ENCODE measurements at places on chromosomes 1 and 21.

DNA sequence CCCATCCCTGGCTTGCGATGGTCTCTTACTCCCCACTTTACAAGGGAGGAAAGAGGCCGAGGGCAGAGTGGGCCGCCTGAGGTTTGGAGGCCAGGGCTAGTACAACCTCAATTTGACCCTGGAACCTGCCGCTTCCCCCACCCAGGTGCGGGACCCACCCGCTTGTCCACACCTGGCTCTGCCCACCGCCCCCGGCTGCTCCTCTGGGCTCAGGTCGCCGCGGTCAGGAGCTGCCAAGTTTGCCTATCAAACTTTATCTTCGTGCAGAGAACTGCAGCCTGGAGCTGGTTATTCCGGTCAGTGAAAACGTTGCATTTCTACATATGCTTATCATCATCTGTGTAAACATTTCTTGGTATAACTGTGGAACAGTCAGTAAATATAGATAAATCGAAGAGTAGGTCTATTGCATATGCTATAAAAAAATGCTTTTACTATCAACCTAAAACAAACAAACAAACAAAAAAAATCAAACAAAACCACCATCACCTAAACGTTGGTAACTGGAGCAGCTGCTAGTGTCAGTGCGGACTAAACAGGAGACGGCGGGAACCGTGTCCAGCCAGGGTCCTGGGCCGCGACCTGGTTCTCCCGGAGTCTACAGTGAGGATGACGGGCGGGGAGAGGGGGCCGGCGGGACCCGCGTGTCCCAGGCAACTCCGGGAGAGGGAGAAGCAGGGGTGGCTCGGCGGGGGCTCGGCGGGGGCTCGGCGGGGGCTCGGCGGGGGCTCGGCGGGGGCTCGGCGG is 906 bp upstream of the ADARB1 start:
- DNase-seq, result no peak

DNA sequence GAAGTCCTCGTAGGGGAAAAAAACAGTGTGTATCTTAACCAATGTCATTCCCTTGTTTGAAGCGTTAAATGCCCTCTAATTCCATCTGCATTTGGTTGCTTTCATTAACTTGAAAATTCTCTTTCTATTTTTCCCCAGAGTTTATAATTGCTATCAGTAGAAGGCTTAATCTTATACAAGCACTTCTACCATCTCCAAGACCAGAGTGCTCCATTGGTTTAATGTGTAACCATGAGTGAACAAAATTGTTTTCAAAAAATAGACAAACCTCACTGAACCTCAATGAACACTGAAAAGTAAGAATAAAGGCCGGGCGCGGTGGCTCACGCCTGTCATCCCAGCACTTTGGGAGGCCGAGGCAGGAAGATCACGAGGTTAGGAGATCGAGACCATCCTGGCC is 141.3 kb downstream of the RGS7 start:
- DNase-seq, result no peak

DNA sequence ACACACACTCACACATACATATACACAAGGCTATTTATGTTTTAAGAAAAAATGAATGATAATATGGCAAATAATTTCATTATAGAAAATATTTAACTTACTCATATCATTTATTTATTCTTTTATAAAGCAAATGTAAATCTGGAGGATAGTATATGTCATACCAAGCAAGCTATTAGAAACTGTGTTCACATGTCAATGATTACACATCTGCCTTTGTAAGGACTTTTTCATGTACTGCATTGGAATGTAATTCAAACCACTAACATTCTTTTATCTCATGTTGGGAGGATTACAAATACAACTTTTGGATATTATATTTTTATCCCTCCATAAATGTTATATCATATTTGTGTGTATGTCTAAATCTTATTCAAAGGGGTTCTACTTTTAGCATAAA is 1887.4 kb downstream of the NCAM2 start:
- no peak for DNase-seq

- no peak for DNase-seq
Measured at GRCh38 chr1:201347498-201348210, 29.8 kb downstream of the TNNT2 start.

- DNase-seq, result no peak
Measured at GRCh38 chr1:203534526-203534925, 40.6 kb downstream of the OPTC start.

DNA sequence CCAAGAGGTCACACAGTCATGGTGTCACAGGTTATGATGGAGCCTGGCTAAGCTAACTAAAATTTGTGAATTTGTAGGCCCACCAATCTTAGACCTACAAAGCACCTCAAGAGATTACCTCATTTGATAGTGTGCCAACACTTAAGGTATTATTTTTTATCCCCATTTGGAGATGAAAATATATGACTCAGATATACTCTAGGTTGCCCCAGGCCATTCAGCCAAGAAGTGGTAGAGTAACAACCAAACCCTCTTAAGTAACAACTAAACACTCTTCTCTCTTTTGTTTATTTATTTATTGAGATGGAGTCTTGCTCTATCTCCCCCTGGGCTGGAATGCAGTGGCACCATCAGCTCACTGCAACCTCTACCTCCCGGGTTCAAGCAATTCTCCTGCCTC is 14.3 kb downstream of the NPL start:
- no peak for DNase-seq

DNA sequence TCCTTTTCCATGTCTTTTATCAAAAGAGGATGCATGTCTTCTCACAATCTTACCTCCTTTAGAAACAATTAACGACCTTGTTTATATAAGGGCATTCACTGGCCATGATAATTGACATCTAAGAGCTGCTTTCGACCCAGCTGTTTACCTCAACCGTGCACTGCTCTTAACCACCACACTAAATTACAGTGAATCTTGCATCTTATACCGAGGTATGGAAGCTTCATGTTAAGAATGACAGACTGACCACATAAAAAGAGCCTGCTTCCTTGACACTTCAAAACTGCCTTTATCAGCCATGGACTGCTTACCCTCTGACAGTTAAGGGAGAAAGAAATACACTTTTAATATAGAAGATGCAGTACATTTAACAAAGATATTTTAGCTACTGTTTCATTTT is 301.7 kb upstream of the LYPLAL1 start:
- DNase-seq, result no peak

DNA sequence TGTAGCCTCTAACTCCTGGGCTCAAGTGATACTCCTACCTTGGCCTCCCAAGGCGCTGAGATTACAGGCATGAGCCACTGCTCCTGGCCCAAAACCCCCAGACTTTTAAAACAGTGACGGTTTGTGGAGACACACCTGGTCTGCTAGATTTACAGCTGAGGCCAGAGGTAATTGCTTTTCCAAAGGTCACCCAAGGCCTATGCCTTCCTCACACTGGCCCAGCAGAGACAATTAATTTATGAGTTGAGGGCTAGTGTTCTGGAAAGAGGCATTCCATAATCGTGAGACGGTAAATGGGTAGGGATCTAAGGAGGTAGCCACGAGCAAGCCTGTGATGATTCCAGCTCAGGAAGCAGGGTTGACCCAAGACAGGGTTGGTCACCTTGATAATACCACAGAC is 12.4 kb upstream of the PARP1 start:
- DNase-seq, result no peak

DNA sequence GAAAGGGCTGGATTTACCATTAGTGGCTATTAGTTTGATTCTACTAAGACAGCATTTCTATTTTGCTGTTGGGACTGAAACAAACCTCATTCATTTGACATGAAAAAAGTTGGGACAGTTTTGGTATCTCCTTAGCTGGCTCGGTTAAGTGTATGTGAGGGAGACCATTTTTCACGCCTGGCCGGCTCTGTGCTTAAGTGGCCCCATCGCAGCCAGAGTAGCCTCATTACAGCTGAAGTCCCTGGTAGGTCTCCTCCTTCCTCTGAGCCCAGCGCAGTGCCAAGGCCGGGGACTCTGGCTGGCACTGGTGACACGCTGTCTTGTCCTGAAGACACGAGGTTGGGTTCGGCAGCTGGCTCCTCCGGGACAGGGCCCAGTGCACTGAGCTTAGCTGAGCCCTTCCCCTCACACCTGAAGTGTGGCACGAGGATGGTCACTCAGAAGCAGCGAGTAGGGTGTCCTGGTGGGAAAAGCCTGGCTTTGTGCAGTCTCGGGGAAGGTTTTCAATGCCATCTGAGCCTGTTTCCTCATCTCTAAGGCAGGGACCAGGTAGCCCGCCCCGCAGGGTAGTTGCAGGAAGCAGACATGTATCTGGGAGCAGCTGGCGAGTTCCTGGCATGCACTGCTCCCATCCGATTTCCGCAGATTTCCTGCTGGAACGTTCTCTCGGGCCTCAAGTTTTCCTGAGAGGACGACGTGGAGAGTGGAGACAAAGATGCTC is 196.5 kb downstream of the DYRK1A start:
- DNase-seq, result no peak

DNA sequence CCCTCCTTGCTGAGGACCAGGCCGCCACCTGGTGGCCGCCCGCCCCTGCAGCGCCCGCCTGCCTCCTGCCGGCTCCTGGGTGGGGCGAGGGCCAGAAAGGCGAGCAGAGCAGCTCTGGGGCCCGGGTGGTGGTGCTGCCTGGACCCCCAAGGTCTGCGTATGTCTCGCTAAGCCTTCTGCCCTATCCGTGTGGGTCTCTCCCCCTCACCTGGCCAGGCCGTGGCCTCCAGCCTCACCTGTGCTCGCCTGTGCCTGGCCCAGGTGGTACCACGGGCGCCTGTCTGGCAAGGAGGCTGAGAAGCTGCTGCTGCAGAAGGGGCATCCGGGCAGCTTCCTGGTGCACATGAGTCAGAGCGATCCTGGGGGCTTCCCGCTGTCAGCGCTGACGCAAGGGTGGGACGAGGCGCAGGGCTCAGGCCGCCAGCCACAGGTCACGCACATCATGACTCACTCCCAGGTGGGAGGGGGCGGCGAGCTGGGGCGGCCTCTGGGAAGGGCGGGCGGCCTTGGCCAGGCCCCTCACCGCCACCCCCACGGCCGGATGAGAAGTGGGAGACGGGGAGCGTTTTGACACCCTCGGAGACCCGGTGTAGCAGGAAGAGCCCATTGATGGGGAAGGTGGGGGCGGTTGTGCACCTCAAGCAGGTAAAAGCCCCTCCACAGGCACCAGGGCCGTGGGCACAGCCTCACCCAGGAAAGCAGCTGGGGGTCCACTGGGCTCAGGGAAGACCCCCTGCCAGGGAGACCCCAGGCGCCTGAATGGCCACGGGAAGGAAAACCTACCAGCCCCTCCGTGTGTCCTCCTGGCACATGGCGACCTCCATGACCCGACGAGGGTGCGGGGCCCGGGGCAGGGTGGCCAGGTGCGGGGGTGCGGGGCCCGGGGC is 9.9 kb downstream of the RNF223 start:
- peak; percentile 71 for DNase-seq
